ENCODE measurements at places on chromosomes 11 and 22. TPM values are rescaled to one million over a fixed set of nuclear protein-coding genes. Genes with fewer than 3 reads are reported as not detected.

The SMTNL1 gene
- total RNA-seq = not detected

The KIAA1671 gene
- total RNA-seq = 20.1 TPM

The CHADL gene
- total RNA-seq = 0.38 TPM

The GRIK4 gene
- 0.21 TPM for total RNA-seq

The KRTAP5-10 gene
- not detected for total RNA-seq

The SGSM1 gene
- total RNA-seq = 0.09 TPM

The KRTAP5-9 gene
- total RNA-seq = not detected

The C11orf87 gene
- not detected for total RNA-seq

The TRIM49 gene
- not detected for total RNA-seq

The APOA5 gene
- total RNA-seq = not detected

The DGAT2 gene
- 1.8 TPM for total RNA-seq

The CYP2D6 gene
- 2.5 TPM for total RNA-seq

Measured in activated CD8-positive, alpha-beta memory T cell treated with anti-CD3 and anti-CD28 coated beads, Interleukin-2, amount 10 ng/mL, durations not matched to agents 7 days and 5 days (primary cell).